ENCODE measurements at places on chromosomes 3 and 15.

GRCh38 chr3:4507024-4507596 is 14.0 kb downstream of the ITPR1 start:
- DNase-seq = no peak

- no peak for DNase-seq
Measured at GRCh38 chr3:88131695-88132094, 18.1 kb upstream of the C3orf38 start.

DNA sequence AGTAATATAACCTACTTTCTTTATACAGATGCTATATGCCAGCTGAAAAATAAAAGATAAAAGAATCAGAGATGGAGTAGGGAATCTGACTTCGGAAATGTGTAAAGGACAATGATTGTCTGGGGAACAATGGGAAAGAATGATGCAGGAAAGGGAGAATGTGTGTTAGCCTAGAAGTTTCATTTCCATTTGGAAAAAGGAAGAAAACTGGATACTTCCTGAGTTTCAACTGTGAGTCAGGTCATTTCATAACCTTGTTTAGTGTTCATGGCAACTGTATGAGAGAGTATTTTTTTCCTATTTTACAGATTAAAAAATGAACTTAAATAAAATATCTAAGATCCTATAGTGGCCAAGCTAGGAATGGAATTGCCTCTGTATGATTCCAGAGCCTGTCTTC is 261.3 kb upstream of the NECTIN3 start:
- no peak for DNase-seq

GRCh38 chr15:62164396-62165103 is 535 bp downstream of the C2CD4B start:
- DNase-seq = no peak

DNA sequence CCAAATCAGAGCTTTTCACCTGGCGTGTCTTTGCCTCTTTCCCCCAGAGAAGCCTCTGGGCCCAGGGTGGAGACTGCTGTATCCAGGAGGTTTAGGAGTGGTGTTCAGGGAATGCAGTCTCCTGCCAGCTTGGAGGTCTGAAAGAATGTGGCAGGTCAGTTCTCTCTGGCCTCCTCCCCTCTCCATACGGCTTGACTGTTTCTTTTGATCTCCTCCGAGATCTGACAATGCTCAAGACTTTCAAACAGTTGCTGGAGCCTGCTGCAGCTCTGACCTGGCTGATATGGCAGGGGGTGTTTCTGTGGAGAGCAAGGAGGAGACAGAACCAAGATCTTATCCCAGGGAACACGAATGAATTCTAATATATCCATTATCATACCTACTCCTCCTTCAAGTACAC is 24.7 kb upstream of the TM4SF4 start:
- no peak for DNase-seq

DNA sequence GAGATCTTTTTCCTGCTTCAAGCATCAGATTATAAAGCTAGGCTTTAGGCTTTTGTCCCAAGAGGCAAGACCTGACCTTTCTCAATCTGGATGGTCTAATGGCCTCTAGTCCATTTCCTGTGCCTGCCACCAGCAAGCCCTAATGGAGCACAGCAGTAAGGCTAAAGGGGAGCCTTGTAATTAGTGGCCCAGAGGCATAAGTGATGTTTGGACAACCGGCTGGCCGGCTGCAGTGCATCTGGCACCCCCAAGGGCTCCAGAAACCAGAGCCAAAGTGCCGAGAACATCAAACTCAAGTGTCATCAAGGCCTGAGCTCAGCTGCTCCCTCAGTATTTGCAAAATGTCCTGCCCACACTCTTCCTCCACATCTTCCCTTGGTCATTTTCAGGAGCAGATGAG is 31.9 kb upstream of the RTP4 start:
- DNase-seq = no peak

- DNase-seq = no peak
Measured at GRCh38 chr3:44903314-44903713, 28.9 kb downstream of the TGM4 start.

DNA sequence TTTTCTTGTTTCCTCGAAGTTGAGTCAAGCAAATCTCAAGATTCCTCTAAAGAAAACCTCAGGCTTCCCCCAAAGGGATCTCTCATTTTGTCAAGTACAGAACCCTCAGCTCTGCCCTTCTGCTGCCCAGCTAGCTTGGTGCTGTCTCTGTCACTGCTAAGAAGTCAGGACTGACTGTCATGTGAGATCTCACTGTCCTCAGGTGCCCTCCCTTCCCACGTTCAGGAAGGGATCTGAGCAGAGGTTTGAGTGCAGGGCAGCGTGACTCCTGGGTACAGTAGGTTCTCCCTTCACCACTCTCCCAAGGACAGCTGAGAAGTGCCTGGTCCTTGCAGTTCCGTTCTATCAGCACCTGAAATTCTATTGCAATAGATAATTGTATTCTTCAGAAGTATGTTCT is 229.7 kb downstream of the SLCO3A1 start:
- no peak for DNase-seq

GRCh38 chr3:172513488-172513887 is 9.7 kb downstream of the TNFSF10 start:
- DNase-seq = no peak

DNA sequence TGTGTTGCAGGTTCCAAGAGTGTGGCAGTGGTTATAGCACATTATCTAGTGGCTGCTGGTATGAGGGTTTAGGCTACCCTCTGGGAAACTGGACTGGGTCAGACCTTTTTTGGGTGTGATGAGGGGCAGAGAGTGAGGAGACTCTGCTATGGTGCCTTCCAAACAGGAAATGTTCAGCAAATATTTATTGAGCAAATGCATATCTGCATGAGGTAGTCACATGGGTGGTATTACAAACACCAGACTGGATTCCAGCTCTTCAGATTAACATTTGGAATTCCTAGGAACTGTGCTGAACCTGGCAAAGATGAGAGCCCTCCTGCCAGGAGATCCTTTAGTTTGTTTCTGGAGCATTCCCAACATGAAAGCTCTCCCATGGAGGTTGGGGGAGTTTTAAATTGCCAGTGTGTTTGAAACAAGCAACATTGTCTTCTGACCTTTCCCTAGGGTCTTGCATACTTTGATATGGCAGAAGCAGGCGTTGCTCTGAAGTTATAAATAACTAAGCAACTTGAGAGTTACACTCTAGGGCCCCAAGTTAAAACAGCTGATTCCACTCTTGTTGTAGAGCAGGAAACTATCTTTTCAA is 341.2 kb upstream of the C2CD4B start:
- no peak for DNase-seq

DNA sequence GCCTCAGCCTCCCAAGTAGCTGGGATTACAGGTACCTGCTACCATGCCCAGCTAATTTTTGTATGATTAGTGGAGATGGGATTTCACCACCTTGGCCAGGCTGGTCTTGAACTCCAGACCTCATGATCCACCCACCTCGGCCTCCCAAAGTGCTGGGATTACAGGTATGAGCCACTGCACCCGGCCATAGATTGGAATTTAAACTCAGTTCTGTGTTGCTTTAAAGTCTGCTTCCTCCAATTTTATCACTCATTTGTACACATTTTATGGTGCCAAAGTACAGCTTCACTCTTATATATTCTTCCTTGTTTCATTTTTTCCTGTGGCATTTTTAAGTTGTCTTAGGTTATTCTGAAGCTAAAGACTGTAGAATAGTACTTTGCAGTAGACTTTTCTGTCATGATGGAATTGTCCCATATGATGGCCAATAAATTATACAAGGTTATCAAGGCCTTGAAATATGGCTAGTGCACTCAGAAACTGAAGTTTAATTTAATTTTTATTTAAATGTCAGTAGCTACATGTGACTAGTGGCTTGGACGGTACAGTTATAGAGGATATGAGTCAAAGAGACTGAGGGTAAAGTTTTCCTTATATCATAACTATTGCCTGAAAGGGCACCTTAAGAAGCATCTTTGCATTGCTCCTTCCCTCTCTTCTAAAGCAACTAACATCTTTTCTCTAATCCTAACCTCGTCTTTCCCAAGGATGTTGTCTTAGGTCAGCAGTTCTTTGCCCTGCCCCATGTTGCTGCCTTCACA is 28.1 kb downstream of the ATP11B start:
- DNase-seq = no peak
